ENCODE measurements at places on chromosomes 4 and X. TPM values are rescaled to one million over a fixed set of nuclear protein-coding genes. Genes with fewer than 3 reads are reported as not detected.

- DNase-seq = no peak
Measured at GRCh38 chr4:113559947-113560346, 201.6 kb downstream of the CAMK2D start.

GRCh38 chrX:42143866-42144592, 220.7 kb upstream of the CASK start:
- peak; percentile 80 for DNase-seq

- DNase-seq = no peak
Measured at GRCh38 chrX:44344687-44345086, 1.2 kb upstream of the EFHC2 start.

GRCh38 chr4:122894827-122895226, 27.6 kb downstream of the NUDT6 start:
- no peak for DNase-seq

GRCh38 chr4:35228313-35228712, 1016.0 kb downstream of the ARAP2 start:
- DNase-seq = no peak

- DNase-seq = no peak
Measured at GRCh38 chr4:183797445-183798300, 107.4 kb upstream of the STOX2 start.

GRCh38 chrX:63739885-63740284, 45.1 kb downstream of the ARHGEF9 start:
- no peak for DNase-seq

NAP1L2 gene
- 1.3 TPM for total RNA-seq

GAGE1 gene
- not detected for total RNA-seq

Measured in skin of body (tissue), 3 donors.